ENCODE measurements at places on chromosomes 2 and 18.

GRCh38 chr18:48122816-48123215, 192.4 kb upstream of the SMAD2 start:
- DNase-seq = no peak

DNA sequence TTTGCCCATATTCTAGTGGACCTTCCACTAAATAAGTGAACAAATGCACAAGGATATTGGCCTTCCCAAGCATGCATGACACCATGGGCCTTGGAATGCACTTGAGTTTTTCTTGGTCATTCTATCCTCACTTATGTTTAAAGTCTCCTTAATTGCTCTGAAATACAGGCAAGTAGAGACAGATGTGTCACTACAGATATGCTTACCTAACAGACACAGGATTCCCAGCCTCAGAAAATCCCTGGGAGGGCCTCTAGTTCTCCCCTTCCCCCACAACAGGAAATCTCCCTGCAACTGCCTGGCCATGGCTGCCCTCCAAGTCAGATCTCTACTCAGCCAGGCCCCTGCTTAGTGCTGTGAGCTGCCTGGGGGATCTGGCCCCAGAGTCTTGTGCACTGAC, 445.2 kb downstream of the IRS1 start:
- no peak for DNase-seq

DNA sequence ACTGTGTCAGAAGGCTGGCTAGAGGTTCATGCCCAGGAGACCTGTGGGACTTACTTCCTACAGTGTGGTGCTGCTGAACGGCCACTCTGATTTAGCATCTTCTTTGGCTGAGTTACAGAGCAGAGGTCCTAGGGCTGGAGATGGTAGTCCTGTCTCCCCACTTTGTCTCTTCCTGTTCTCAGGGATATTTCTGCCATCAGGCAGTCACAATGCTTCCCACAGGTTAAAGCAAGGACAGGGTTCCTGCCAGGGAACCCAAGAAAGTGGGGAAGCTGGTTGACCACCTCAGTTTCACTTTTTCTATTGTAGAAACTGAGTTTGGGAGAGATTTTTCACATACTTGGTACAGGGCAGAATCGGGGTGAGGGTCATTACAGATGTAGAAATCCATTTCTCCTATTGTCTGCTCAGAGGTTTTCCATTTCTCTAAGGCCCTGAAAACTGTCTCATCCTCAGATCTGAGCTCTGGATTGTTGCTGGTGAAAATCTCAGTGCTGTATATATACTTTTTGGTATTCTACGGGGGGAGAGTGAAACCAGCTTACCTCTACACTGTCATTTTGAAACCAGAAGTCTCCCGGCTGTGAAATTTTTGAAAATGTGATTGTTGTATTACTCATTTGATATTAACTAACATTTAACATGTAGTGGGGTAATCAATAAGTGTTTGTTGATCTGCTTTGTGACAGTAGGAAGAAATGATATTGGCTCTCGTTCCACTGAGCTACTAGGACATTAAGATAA, 37.0 kb upstream of the MEP1B start:
- no peak for DNase-seq

DNA sequence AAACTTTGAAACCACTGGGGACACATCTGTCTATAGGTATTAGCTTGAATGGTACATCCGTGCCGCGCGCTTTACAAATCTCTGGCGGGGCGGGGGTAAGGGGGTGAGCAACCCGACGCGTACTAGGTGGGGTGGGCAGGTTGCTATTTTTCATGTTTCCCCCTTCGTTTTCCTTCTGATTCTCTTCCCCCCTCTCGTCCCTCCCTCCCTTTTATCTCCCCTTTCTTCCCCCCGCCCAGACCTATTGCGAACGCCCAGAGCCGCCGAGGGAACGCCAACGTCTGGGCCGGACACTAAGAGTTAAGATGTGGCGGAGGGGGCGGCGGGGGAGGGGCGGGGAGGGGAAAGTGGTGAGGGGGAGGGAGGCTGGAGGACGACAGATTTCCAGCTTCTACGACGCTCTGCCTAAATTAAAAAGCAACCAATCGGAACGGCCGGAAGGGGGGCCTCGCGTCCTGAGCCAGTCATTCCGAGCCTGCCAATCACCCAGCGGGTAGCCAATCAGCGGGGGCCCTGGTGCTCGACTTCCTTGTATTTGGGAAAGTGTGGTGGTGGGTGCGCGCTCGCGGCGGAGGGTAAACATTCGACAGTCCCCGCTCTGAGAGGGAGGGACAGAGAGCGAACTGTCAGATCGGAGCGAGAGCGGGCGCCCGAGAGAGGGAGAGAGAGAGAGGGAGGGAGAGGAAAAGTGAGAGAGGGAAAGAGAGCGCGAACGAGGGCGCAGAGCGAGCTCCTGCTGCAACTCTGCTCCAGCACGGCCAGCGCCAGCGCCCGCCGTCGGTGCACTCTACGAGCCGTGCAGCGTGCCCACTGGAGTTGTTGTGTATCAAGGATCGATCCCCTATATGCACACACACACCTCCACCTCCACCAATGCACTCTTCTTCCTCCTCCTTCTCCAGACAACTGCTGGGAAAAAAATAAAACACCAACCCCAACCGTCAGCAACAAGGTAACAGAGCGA, at the start of gene POU3F3:
POU3F3 (plus strand) TSS at position 582 of the 964 bp plus-strand sequence. CDS start 1,396 bp downstream, outside the sequence.
- DNase-seq = no peak

GRCh38 chr18:74172697-74173433, 24.5 kb downstream of the TIMM21 start:
- DNase-seq = no peak

GRCh38 chr2:37827911-37828511, 97.1 kb upstream of the RMDN2 start:
- no peak for DNase-seq

- peak; percentile 21 for DNase-seq
These were observed 130.4 kb downstream of the COL4A4 start for GRCh38 chr2:227033471-227034148.

- DNase-seq = no peak
These were observed at the start of gene TCF4 for GRCh38 chr18:55588111-55588869. Gene TCF4 (minus strand): TSS chr18:55588192. CDS start chr18:55587116, 1,076 bp downstream.

DNA sequence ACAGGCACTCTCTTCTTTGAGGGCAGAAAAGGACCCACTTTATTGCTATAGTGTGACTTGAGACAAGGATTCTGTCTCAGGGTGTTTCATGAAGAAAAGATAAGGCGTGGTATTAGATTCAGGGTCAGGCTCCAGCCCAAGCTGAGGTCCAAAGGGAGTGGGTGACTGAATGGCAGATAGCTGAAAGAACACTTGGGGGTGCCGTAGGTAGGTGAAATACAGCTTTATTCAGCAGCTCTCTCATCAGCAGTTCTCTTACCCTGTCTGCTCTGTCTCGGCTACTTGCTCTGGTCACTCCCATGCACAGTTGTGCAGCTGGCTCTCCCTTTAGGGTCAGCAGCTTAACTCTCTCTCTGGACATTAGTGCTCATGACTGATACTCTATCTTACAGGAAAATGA, 379.9 kb downstream of the LPIN1 start:
- DNase-seq = no peak

DNA sequence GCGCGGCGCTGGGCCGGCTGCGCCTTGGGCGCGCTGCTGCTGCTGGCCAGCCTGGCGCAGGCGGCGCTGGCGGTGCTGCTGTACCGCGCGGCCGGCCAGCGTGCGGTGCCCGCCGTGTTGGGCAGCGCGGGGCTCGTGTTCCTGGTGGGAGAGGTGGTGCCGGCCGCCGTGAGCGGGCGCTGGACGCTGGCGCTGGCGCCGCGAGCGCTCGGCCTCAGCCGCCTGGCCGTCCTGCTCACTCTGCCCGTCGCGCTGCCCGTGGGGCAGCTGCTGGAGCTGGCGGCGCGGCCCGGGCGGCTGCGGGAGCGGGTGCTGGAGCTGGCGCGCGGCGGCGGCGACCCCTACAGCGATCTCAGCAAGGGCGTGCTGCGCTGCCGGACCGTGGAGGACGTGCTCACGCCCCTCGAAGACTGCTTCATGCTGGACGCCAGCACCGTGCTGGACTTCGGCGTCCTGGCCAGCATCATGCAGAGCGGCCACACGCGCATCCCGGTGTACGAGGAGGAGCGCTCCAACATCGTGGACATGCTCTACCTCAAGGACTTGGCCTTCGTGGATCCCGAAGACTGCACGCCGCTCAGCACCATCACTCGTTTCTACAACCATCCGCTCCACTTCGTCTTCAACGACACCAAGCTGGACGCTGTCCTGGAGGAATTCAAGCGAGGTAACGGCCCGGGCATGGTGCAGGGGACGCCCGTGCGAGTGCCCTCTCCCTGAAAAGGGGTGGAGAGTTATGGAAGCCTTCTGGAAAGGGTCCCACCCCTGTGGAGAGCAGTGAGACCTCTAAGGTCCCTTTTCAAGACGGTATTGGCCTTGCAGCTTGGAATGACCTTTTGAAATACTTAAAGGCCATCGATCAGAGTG, 1.0 kb downstream of the CNNM3 start:
- DNase-seq = no peak

DNA sequence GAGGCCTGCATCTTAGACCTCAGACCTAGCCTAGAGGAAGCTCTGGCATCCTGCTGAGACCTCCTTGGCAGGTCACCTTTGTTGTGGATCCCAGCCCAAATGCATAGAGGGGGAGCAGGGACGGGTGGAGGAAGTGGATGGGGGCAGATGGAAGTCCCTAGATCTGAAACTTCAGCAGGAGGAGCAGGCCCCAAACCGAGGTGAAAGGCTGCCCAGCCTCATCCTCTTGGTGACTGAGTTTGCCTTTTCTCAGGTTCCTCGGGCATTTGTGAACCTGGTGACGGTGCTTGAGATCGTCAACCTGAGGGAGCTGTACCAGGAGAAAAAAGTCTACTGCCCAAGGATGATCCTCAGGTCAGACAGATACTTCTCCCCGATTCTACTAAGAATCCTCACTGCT, 86.3 kb downstream of the PLB1 start:
- no peak for DNase-seq

DNA sequence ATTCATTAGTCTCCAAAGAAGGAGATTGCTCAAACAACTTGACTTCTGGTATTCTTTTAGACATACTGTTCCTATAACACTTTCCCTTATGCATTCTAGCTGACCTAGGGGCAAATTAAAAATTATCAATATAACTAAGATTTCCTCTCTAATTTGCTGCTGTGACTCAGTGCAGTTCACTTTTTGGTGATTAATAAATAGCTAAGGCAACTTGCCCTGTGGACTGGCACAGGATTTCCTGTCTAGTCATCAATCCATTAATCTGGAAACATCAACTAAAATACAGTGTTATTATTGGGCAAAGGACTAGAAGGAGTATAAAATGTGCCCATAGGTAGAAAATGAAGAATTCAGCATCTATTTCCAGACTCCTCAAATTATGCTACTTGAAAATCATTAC, 83.5 kb upstream of the SERPINE2 start:
- no peak for DNase-seq

DNA sequence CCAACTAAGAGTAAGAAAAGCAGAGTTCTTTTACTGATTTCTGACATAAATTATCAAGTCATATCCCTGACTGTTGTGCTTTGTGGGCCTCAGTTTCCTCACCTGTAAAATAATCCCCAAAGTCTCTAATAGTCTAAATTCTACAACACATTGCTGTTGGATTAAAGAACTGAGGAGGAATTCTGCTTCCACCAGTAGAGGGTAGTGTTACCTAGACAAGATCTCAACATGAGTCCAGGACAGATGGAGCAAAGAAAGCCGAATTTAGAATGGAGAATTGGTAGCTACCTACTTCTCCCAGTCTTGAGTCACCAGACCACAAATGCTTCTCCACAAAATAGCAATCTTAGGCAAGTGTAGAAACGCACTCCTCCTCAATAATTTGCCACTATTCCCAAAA, 462.5 kb upstream of the FSHR start:
- DNase-seq = no peak

- no peak for DNase-seq
These were observed 217.7 kb downstream of the HRH4 start for GRCh38 chr18:24678107-24678506.

- no peak for DNase-seq
These were observed 275.5 kb downstream of the KCNJ3 start for GRCh38 chr2:154974041-154974440.

DNA sequence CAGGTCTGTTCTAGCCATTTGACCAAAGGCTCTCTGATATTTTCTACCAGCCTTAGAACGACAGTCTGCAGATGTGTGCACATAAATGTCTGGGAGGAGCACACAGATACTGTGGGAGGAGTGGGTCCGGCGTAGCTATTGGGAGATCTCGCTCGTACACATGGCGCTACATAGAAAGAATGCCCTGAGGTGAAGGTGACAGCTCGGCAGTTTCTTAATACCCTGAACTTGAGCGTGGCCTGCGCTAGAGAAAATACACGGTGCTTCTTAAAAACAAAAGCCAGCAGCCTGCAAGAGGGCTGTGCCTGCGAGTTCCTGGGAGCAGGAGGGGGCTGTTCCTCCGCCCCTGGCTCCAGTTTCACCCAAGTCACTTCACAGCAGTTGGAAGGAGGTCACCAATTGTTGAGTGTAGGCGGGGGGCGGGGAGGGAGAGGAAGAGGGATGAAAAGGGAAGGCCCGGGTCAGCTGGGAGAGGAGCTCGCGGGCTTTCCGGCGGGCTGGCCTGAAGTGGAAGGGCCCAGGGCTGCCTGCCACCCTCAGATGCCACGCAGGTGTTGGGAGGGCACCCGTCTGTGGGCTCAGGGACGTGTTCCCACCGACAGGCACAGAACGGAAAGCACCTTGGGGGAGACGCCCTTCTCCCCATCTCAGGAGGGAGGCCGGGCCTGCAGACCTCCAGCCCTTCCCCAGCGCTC, 124.7 kb upstream of the ZNF516 start:
- no peak for DNase-seq

GRCh38 chr18:63199743-63200241, 119.8 kb downstream of the BCL2 start:
- DNase-seq = no peak

DNA sequence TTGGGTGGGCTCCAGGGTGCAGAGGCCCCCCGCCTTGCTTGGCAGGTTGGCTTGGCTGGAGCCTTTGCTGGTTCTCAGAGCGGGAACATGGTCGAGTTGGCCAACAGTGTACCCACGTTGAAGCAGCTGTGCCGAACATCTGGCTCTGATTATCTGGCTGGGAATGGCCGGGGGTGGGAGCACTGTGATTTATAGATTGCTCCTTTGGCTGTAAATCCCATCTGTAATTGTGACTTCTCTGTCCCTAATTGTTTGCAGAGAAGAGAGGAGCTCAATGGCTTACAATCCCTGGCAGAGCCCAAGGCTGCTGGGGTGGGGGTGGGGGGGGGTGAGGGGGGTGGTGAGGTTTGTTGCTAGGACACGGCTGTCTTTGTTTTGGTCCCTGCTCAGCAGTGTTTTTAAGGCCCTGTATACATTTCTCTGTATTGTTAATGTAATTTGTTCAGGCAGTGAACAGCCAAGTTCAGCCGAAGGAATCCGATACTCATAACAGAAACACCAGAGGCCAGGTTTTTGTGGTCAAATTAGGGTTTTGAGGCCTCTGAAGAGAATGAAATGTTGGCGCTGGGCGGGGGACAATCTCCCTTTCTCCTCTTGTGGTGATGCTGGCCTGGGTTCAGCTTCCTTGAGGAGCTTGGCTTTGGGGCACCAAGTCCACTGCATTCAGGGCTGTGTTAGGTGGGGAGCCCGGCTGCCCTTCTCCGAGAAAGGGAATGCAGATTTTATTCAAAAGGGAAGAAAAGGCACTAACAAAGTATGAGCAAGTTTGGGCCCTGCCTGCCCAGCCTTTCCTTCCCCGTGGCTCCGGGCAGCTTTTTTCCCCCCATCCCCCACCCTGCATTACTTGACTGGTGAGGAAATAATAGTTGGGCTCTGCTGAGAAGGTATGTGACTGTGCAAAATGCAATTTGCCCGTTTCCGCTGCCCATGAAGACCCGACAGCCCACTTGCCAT, 82.5 kb downstream of the TCF7L1 start:
- no peak for DNase-seq

All from GM12891 (cell line).